D341Med (cell line): ENCODE measurements at places on chromosomes 7 and 10.
A peak's percentile ranks its signal among the peaks of the same experiment; 100 is the strongest.

GRCh38 chr7:134315679-134316538 lies 821 bp downstream of the SLC35B4 start:
- DNase-seq, result no peak

DNA sequence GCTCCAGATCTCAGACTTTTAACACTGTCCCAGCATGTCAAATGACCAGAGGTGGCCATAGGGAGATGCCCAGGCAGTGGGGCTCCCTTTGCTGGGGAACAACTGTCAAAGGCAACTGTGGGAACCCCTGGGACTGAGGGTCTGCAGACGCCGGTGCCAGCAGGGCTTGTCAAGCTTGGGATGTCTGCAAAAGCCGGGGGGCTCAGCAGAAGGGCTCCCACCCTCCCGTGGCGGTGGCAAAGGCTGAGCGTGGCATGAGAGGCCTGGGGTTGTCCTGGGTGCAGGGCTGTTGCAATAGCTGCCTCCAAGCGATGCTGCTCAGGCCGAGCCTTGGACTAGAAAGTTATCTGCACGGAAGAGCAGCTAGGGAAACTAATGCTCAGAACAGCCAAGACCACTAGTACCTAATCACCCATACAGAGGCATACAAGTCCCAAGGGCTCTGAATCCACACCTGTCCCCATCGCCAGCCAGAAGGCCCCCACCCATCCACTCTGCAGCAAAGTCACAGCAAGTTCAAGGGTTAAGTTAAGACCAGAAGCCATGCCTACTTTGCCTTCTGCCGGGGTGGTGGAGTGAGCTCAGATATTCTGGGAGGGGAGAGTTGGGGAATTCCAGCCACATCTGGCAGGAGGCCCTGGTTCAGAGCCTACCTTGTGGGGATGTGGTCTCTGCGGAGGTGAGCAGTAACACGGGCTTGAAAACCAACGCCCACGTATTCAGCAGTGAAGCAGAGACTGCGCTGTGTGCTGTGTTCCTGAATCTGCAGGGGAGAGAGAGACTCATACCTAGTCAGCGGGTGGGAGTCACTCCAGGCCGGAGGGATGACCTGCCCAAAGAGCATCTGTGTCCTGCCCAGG lies 4.6 kb downstream of the SH2B2 start:
- no peak for DNase-seq

DNA sequence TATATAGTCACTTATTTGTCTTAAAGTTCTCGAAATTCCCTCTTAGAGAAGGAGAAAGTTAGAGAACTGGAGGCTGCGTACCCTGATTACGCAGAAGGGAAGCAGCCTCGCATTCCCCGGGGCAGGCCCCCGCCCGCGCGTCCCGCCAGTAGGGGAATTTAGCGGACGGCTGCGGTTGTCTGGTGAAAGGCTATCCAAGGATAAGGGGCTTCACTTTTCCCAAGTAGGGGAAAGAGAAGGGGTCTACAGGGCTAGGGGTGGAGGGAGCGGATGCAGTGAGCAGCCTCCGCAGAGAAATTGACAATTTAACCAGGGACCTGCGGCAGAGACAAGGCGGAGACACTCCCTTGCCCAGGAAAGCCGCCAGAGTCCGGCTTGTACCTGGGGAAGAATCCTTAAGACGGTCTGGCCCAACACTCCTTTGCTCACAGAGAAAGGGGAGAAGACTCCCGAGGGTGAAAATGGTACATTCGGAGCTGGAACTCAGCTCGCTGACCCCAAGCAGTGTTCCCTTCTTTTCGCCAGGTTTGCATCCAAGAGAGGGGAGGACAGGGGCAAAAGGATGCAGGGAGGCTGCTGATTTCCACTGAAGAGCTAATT lies 994 bp upstream of the MAGI2 start:
- peak; percentile 58 for DNase-seq

- no peak for DNase-seq
Observed at GRCh38 chr10:129767751-129768150, 196.3 kb downstream of the EBF3 start.

- DNase-seq, result no peak
Observed at GRCh38 chr7:116317907-116318306, 107.6 kb downstream of the TES start.

DNA sequence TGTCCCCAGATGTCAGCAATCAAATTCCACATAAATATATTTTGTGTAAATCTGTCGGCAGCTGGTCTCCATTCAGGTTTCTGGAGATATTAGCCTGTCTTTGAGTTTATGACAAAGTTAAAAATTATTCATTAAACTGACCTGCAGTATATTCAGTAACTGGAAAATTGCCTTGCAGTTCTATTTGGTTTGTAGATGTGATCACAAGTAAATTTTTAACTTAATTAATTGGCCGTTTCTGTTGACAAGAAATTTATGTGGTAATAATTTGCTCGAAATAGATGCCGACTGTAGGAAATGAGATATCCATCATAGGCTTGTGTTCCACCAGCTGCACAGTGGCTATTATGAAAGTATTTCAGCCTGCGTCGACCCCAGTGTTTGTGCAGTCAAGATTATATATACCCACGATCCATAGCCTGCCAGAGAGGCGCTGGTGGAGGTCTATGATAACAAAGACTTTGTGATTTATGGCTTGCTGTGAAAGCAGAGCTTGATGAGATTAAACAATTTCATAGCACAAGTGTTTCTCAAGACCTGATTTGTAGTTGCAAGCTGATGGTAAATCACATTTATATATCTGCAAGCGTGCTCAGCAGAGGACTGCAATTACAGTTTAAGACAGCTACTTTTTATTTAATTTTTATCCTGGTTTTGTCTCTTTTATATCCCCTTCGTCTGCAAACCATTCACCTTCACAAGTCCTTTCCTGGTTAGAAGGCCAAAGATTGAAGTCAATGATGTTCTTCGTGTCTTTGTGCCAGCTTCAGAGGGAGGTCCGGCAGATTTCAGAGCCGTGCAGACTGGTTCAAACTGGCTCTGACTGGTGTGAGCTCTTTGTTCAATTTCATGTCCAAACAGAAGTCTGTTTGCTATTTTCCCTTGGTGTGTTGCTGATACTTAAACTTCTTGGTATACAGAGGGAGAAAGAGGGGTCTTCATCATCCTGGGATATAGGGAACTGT lies 850.9 kb downstream of the LRMDA start:
- DNase-seq, result no peak

DNA sequence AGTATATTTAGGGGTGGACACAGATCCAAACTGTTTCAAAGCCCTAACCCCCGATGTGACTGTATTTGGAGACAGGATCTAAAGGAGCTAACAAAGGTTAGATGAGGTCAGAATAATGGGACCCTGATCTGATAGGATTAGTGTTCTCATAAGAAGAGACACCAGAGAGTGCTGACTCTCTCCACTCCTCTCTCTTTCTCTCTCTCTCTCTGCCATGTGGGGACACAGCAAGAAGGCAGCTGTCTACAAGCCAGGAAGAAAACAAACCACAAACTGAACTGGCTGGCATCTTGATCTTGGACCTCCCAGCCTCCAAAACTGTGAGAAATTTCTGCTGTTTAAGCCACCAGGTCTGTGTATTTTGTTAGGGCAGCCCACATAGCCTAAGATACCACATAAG lies 84.7 kb upstream of the KDM7A start:
- no peak for DNase-seq

- DNase-seq, result no peak
Observed at GRCh38 chr7:155722118-155722517, 77.7 kb downstream of the RBM33 start.

DNA sequence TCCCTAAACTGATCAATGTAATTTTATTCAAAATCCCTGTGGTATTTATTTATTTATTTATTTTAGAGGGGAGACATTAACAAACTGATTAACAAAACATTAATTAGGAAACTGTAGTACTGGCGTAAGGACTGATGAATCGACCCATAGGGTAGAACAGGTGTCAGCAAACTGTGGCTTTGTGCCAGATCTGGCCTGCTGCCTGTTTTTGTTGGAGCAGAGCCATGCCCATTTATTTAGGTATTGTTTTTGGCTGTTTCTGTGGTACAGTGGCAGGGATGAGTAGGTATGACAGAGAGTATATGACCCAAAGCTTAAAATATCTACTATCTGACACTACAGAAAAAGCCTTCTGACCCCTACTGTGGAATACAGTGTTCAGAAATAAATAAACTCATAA lies 332.5 kb upstream of the ETV1 start:
- DNase-seq, result peak; percentile 19

GRCh38 chr7:71868797-71869196 lies 543.3 kb downstream of the CALN1 start:
- DNase-seq, result no peak

- DNase-seq, result no peak
Observed at GRCh38 chr10:113412161-113412560, 140.7 kb upstream of the HABP2 start.

DNA sequence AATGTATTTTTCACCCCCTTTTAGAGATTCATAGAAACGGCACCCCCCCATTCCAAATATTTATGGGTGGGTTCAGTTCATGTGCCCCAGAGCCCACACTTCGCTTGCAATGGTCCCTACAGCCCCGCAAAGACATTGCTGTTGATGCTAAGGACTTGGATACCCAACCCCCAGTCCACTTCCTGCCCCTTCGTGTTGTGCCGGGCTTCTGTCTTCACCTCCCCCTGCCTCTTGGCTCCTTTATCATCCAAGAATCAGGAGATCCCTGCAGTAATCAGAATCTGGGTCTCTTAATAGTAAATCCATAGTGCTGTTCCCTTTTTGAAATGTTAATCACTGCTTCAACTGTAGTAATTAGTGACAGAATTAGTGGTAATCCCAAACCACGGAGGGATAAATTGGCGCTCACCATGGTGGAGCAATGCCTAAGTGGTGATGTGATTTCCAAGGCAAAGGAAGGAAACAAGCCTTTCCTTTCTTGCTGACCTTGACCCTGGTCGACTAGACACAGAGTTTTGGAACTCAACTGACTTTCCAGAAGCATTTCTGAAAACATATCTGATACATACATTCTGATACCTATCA lies 67.7 kb downstream of the HK1 start:
- no peak for DNase-seq

- DNase-seq, result no peak
Observed at GRCh38 chr7:148147438-148147837, 443.1 kb upstream of the C7orf33 start.

DNA sequence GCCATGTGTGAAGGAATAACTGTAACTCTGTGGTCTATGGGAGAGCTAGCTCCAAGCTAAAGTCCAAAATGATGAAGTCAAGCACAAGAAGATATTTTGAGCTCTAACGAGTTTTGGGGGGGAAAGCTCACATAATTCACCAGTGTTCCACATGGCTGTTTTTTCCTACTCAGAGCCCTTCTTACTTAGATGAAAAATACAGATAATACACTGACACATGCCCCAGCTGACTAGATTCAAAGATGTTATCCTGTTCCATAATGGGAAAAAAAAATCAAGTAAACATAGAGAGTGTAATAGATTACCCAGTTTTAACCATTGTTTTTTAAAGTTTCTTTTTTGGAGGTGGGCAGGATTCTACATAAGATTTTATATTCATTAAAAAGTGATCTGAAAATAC lies 86.6 kb downstream of the PRLHR start:
- DNase-seq, result no peak

- no peak for DNase-seq
Observed at GRCh38 chr10:113137941-113138685, 188.1 kb downstream of the TCF7L2 start.

GRCh38 chr7:41834805-41835694 lies 132.2 kb upstream of the INHBA start:
- DNase-seq, result no peak

DNA sequence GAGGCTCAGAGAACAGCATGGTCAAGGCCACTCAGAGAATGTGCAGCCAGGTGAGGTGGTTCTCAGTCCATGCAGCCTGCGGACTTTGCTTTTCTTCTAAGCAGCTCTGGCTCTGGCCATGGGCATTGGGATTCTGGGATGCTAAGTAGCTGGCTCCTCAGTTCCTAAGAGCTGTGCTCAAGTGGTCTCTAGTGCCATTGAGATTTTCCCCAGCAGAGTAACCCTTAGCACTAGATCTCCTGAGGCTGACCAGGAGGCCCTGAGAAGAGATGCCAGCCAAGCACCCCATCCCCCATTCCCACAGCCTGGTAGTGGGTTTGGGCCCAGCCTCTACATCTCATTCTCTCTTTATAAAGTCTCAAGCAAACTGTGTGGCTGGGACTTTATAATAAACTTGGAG lies 77.1 kb downstream of the KCNMA1 start:
- DNase-seq, result no peak

DNA sequence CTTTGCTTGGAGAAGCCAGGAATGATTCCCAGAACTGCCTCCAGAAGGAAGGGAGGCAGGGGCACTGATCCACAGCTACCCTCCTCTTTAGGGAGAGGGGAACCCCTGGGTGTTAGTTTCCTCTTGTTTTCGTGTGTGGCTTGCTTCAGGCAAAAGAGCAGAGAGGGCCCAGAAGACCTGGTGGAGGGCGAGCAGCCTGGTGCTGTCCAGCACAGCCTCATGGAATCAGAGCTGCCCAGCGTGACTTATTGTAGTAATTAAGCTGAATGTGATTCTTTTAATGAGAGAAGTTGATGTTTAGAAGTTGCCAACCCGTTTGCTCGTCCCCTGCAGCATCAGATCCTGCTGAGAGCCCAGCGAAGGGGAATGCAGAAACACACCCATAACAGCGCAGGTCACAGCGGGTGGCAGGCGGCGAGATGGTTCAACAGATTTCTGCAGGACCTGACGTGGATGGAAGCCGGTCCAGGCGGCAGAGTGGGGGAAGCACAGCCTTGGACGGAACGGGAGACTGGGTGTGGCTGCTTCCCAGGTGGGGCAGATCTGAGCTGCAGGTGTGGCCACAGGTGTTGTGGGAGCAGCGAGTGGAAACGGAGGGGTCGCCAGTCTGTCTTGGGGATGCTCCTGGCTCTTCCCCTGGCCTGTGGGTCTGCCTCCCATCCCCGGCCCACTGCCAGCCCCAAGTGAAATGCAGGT lies 53.7 kb upstream of the SHH start:
- no peak for DNase-seq

GRCh38 chr7:100486111-100486636 lies 2.4 kb downstream of the NYAP1 start:
- DNase-seq, result no peak

GRCh38 chr10:75304741-75305390 lies 69.1 kb upstream of the COMTD1 start:
- DNase-seq, result no peak

- DNase-seq, result no peak
Observed at GRCh38 chr7:18518555-18518954, 23.0 kb downstream of the HDAC9 start.

DNA sequence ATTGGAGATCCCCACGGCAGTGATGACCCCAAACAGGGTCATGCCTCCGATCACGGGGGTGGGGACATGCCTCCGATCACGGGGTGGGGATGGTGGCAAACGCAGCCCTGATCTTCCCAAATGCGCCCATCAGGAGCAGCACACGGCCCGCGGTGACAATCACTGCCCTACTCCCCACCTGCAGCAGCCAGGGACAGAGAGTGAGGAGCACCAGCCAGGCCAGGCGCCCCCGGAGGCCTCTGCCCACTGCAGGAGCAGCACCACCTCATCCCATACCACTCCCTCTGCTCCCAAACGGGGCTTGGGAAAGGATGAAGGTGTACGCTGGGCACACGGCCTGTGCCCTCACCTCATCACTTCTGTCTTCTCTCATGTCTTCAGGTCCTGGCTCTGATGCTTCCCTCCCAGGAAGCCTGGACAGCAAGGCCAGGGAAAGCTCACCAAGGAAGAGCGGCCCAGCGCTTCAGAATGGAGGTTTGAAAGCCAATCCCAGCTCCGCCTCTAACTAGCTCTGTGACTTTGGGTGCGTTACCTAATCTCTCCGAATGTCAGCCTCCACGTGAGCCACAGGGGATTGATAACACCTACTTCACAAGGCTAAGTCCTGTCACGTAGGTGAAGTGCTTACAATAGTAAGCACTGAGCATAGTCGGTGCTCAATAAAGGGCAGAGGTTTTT lies 37.1 kb downstream of the STRA8 start:
- no peak for DNase-seq
